ENCODE measurements at places on chromosomes 3 and 15.

GRCh38 chr3:110859336-110859735, 212.3 kb upstream of the NECTIN3 start:
- no peak for DNase-seq

GRCh38 chr3:156705761-156706616, 31.6 kb downstream of the TIPARP start:
- no peak for DNase-seq

- DNase-seq = no peak
These were observed 88.5 kb downstream of the GMNC start for GRCh38 chr3:190773948-190774347.

DNA sequence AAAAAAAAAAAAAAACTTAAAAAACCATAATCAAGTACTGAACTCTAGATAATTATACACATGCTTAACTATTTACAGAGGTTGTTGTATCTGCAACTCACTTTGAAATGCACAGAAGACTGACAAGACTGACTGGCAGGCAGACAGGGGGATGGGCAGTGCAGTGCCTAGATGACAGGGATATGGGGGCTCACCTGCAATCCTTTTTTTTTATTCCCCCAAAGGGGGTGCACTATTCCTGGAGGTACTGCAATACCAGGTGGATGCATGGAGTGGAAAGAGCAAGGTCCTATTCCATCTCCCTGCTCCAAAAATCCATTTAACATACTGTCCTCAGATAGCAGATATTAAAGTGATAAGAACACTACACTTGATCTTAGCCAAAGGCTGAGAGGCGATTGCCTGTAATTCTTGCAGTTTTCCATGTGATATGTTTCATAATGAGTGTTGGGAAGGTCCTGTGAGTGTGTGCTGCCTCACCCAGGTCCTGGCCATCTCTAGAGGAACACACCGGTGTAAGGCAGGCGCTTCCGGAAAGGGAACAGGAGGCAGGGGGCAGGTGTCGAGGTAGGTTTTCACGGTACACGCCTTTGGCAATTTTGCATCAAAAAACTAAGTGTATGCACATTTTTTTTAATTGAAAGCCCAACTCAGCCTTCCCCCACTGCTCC, 22.7 kb downstream of the SEC61A1 start:
- DNase-seq = no peak

- no peak for DNase-seq
These were observed 115.7 kb upstream of the CHRM5 start for GRCh38 chr15:33852570-33852969.

DNA sequence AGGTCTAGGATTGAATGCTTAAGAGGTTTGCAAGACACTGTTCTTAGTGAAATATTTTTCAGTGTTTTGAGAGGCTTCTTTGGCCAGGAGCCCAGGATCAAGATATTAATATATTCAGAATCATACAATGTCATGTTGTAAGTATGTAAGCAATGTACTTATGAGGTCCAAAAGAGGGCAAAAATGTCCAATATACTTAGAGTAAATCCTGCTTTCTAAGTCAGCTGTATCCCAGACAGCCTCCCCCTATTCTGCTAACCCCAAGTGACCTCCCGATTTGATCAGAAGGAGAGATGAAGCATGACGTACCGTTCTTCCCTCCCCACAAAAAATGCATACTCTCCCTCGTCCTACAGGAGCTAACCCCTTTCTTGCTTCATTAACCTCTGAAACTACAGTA, 70.9 kb downstream of the CHAC1 start:
- no peak for DNase-seq

GRCh38 chr15:59268168-59268851, 61.7 kb downstream of the LDHAL6B start:
- DNase-seq = no peak

DNA sequence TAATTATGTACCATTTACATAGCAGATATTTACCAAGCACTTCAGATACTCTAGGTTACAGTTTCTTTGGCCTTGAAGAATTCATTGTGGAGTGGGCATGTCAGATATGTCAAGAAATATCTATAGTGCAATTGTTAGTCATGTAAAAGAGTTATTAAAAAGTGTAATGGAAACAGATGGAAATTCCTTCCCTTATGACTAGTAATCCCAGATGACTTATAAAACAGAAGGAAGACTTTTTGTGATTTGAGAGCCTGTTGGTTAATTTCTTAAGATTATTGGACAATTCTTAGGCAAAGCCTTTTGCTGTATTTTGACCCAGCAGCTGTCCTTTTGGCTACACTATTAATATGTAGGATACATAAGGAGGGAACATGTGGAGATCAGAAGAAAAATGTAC, 708.9 kb upstream of the NECTIN3 start:
- no peak for DNase-seq

All from CD4-positive, alpha-beta T cell treated with Interleukin-21 for 1 hour (primary cell).